ENCODE measurements at places on chromosomes 6 and 20.

- DNase-seq: no peak
Observed at GRCh38 chr6:125310994-125311649, 9.4 kb upstream of the HDDC2 start.

DNA sequence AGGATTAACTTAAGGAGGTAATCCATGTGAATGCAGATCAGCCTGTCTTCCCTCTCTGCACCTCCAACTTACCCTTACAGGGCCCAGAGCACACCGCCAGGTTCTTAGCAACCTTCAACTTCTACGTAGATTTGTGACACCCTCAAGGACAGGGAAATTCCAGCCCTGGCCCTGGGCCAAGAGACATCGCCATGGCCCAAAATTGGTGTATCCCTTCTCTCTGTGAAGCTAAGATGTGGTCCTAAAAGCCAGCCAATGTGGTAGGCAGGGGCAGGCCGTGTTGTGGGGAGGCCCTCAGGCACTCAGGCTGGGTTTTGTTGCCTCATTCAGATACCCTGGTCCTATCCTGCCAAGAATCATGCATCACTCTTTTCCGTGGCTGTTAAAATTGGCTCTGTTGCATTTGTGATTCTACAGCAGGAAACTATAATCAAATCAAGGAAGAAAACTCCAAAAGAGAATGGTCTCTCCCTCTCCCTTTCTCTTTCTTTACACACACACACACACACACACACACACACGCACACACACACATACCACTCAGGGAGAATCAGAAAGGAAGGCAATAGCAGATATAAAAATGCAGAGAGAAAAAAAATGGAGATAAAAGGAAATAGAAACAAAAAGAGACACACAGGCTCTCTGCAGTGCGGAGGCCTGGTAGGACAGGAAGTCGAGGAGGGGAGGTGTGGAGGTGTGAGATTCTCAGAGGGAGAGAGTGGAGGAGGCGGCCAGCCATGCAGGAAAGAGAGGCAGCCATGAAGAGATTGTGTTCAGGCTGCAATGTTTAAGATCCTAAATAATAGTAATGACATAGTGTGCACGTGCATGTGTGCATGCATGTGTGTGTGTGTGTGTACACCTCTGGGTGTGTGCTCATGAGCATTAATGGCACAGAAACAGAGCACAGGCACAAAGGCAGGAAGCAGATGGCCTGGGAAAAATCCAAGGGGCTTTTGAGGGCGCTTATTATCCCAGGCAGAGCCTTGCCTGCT, 201.8 kb upstream of the LRFN2 start:
- no peak for DNase-seq

DNA sequence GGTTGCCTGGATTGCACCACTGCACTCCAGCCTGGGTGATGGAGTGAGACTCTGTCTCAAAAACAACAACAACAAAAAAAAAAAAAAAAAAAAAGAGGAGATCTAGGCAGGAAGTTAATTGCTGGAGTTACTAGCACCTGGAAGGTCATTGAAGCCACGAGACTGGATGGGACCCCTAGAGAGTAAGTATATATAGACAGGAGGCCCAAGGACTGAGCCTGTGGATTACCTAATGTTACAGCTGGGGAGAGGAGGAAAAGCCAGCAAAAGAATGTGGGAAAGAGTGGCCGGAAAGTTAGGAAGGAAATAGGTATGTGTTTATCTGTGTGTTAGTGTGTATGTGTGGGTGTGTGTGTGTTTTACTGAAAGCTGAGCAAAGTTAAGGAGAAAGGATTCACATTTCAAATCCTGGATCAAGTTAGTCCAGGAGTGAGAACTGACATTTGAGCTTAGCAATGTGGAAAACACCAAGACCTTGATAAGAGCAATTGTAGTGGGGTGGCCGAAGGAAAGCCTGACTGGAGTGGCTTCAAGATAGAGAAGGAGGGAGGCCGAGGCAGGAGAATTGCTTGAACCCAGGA, 38.4 kb downstream of the ANKRD6 start:
- no peak for DNase-seq

DNA sequence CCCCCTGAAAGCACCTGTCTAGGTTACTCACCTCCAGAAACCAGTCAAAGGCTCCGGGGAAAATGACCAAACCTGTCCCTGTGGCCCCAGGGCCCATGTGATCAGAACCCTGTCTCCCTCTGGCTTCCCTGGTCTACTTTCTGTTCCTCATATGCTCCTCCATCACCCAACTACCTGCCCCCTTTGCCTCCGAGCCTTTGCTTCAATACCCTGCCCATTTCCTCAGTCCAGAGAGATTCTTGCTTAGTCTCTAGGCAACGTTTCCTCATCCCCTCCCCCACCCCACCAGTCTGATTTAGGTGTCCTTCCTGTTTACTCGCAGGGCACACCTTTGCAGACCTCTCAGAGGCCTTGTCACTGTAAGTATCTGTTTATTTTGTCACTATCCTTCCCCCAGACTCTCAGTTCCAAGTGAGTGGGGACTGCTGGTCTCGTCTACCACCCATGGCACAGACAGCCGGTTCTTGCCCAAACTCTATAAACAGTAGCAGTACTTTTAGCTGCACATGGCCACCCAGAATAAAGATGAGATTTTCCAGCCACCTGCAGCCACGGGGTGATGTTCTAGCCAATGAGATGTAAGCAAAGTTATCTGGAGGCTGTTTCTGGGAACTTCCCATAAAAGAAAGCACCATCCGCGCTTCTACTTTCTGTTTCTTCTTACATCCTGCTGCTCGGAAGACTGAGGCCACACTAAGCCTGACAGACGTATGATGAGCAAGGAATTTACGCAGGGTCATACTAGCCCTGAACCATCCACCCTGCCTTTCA, 13.3 kb downstream of the ELOVL5 start:
- peak; percentile 50 for DNase-seq

DNA sequence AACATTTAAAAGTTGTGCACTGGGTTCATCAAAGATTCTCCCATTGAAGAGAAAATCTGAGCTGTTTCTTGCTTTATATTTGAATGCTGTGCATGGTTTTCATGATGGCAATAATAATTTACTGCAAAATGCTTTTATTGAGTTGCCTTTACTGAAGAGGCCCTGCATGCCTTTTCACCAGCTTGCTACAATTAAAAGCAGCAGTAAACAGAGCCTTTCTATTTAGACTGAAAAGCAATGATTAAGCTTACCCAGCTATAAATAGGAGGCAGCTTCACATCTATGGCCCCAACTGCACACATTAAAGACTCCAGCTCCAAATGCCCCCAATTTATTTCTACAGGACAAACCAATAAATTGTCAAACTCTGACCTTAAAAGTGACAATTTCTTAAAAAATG, 70.3 kb downstream of the ANKEF1 start:
- DNase-seq: no peak
